ENCODE measurements at places on chromosomes 1 and 21. TPM values are rescaled to one million over a fixed set of nuclear protein-coding genes. Genes with fewer than 3 reads are reported as not detected.
A peak's percentile ranks its signal among the peaks of the same experiment; 100 is the strongest.

GRCh38 chr1:7220712-7221252 is 435.5 kb downstream of the CAMTA1 start:
- H3K4me1 ChIP-seq = no peaks in the 10 kb centered on the region
- H3K27ac ChIP-seq = no peak overlapping the region
- DNase-seq = no peak
- no peaks in the 10 kb centered on the region for H3K27me3 ChIP-seq
- H3K4me3 ChIP-seq = no peak overlapping the region
- no peaks in the 10 kb centered on the region for H3K36me3 ChIP-seq

DNA sequence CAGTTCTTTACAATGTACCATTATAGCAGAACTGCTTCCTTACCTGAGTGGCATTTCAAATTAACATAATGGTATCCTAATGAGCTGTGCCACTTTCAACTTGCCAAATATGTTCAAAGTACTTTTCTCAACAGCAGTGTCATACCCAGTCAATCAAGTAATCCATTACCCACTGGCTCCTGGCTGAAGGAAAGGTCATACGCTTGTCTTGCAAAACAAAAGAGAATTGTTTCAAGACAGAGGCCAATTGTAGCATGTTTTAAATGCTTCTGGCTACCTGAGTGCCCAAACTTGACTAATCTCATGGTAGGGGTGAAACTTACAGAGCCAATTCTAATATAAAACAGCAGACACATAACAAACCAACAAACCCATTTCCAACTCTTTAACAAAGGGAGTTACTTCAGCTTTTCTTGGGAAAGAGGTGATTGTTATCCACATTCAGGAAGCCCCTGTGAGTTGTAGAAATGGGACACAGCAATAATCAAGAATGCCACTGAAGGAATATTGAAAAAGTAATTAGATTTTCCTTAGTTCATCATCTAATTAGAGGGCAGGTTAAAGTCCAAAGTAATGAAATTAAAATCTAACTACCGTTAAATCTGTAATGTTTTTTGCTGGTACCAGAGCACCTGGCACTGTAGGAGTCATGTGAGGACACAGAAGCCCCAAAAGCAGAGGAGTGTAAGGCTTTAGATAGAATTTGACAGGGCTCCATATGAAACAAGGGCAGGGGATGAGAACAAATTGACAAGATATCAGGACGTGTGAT is 241.9 kb downstream of the RWDD3 start:
- H3K4me1 ChIP-seq = no peaks in the 10 kb centered on the region
- H3K4me3 ChIP-seq = no peak overlapping the region
- DNase-seq = no peak

- H3K27me3 ChIP-seq = no peaks in the 10 kb centered on the region
- no peak for DNase-seq
- H3K36me3 ChIP-seq = no peaks in the 10 kb centered on the region
- no peaks in the 10 kb centered on the region for H3K4me1 ChIP-seq
- H3K27ac ChIP-seq = no peak overlapping the region
Measured at GRCh38 chr1:38068980-38069340, 22.4 kb upstream of the POU3F1 start.

Gene HES5
- not detected for total RNA-seq

GRCh38 chr1:196180847-196181593 is 427.2 kb downstream of the KCNT2 start:
- H3K4me3 ChIP-seq = no peak overlapping the region
- H3K27ac ChIP-seq = no peak overlapping the region
- no peak for DNase-seq
- no peaks in the 10 kb centered on the region for H3K4me1 ChIP-seq

Gene SPRR2E
- not detected for total RNA-seq

GRCh38 chr1:161736335-161736969 is 13.1 kb upstream of the DUSP12 start:
- peaks cover 4% of the 10 kb centered on the region for H3K4me1 ChIP-seq
- no peak overlapping the region for H3K4me3 ChIP-seq
- H3K27me3 ChIP-seq = no peaks in the 10 kb centered on the region
- DNase-seq = no peak
- H3K27ac ChIP-seq = no peak overlapping the region
- no peaks in the 10 kb centered on the region for H3K36me3 ChIP-seq

Gene SPRR1A
- total RNA-seq = not detected

GRCh38 chr1:97252076-97252475 is 530.5 kb downstream of the PTBP2 start:
- H3K4me1 ChIP-seq = no peaks in the 10 kb centered on the region
- H3K4me3 ChIP-seq = no peak overlapping the region
- no peaks in the 10 kb centered on the region for H3K36me3 ChIP-seq

DNA sequence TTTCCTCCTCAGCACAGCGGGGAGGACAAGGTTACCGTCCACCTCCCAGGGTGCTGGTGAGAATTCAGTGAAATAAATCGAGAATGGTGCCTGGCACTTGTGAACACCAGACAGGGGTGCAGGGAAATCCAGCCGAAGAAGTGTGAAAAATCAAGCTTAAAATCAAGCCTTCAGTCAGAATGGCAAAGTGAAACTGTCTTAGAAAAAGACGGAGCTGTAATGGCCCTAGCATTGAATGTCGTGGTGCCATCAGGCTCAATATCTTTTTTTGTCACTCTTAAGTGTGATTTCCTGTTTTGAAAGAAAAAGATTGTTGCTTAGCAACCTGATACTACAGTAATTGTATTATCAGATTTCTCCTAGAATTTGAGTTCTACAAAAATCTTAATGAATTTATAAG is 22.1 kb downstream of the EDARADD start:
- H3K27ac ChIP-seq = peak overlapping the region; percentile 52
- no peaks in the 10 kb centered on the region for H3K27me3 ChIP-seq
- no peaks in the 10 kb centered on the region for H3K36me3 ChIP-seq
- peak overlapping the region; percentile 41 for H3K4me3 ChIP-seq
- DNase-seq = peak; percentile 62

GRCh38 chr1:203544978-203545816 is 51.2 kb downstream of the OPTC start:
- no peak for DNase-seq
- H3K4me3 ChIP-seq = no peak overlapping the region
- no peaks in the 10 kb centered on the region for H3K4me1 ChIP-seq
- H3K27ac ChIP-seq = no peak overlapping the region
- H3K36me3 ChIP-seq = no peaks in the 10 kb centered on the region

DNA sequence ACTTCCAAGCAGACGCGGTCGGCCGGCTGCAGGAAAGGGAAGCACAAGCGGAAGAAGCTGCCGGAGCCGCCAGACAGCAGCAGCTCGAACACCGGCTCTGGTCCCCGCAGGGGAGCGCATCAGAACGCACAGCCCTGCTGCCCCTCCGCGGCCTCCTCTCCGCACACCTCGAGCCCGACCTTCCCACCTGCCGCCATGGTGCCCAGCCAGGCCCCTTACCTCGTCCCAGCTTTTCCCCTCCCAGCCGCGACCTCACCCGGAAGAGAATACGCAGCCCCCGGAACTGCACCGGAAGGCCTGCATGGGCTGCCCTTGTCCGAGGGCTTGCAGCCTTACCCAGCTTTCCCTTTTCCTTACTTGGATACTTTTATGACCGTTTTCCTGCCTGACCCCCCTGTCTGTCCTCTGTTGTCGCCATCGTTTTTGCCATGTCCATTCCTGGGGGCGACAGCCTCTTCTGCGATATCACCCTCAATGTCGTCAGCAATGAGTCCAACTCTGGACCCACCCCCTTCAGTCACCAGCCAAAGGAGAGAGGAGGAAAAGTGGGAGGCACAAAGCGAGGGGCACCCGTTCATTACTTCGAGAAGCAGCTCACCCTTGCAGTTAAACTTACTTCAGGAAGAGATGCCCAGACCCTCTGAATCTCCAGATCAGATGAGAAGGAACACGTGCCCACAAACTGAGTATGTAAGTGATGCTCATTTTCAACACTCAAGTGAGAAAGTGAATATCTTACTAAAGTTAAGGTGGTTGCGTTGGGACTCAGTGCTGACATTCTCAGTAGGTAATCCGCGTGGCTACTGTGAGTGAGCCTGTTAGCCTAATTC is 25.5 kb downstream of the UTS2 start:
- H3K27ac ChIP-seq = peak overlapping the region; percentile 49
- H3K4me1 ChIP-seq = no peaks in the 10 kb centered on the region
- H3K4me3 ChIP-seq = peak overlapping the region; percentile 23
- H3K36me3 ChIP-seq = no peaks in the 10 kb centered on the region
- peak; percentile 36 for DNase-seq

Gene LCE1E
- total RNA-seq = not detected

GRCh38 chr21:44010429-44010828 is 1.7 kb upstream of the TRAPPC10 start:
- no peak for DNase-seq
- no peaks in the 10 kb centered on the region for H3K27me3 ChIP-seq
- peaks cover 14% of the 10 kb centered on the region for H3K4me1 ChIP-seq
- H3K27ac ChIP-seq = peak overlapping the region; percentile 92

GRCh38 chr1:168907053-168907452 is 178.0 kb upstream of the DPT start:
- H3K36me3 ChIP-seq = no peaks in the 10 kb centered on the region
- H3K4me3 ChIP-seq = no peak overlapping the region
- DNase-seq = no peak
- no peak overlapping the region for H3K27ac ChIP-seq
- H3K4me1 ChIP-seq = no peaks in the 10 kb centered on the region

GRCh38 chr1:197041486-197042353 is 25.3 kb downstream of the F13B start:
- H3K27me3 ChIP-seq = peaks cover 2% of the 10 kb centered on the region
- H3K4me3 ChIP-seq = no peak overlapping the region
- DNase-seq = no peak
- H3K36me3 ChIP-seq = no peaks in the 10 kb centered on the region

DNA sequence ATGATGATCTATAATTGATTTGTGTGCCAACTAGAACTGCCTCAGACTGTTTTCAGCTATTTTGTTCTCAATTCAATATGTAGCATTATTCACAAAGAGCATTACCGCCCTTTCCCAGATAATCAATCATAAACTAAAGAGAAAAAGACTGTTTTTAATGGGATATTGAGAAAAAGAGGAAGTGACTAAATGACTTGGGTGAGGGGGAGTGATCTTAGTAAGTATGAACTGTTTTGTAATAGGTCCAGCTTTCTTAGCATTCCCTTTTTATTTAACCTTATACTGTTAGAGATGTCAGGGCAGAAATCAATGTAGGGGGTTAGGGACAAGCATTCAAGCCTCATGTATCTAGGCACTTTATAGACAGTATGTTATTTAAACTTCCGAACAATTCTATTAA is 157.8 kb upstream of the DPYD start:
- no peaks in the 10 kb centered on the region for H3K4me1 ChIP-seq
- no peaks in the 10 kb centered on the region for H3K27me3 ChIP-seq
- no peak overlapping the region for H3K4me3 ChIP-seq
- H3K36me3 ChIP-seq = no peaks in the 10 kb centered on the region
- no peak for DNase-seq

GRCh38 chr1:69082312-69082711 is 485.4 kb upstream of the LRRC7 start:
- H3K36me3 ChIP-seq = no peaks in the 10 kb centered on the region
- DNase-seq = no peak
- H3K4me3 ChIP-seq = no peak overlapping the region
- H3K27ac ChIP-seq = no peak overlapping the region

GRCh38 chr1:1256956-1257871 is 10.7 kb upstream of the C1QTNF12 start:
- H3K4me3 ChIP-seq = no peak overlapping the region
- no peak overlapping the region for H3K27ac ChIP-seq
- no peaks in the 10 kb centered on the region for H3K4me1 ChIP-seq
- H3K36me3 ChIP-seq = peaks cover 65% of the 10 kb centered on the region

DNA sequence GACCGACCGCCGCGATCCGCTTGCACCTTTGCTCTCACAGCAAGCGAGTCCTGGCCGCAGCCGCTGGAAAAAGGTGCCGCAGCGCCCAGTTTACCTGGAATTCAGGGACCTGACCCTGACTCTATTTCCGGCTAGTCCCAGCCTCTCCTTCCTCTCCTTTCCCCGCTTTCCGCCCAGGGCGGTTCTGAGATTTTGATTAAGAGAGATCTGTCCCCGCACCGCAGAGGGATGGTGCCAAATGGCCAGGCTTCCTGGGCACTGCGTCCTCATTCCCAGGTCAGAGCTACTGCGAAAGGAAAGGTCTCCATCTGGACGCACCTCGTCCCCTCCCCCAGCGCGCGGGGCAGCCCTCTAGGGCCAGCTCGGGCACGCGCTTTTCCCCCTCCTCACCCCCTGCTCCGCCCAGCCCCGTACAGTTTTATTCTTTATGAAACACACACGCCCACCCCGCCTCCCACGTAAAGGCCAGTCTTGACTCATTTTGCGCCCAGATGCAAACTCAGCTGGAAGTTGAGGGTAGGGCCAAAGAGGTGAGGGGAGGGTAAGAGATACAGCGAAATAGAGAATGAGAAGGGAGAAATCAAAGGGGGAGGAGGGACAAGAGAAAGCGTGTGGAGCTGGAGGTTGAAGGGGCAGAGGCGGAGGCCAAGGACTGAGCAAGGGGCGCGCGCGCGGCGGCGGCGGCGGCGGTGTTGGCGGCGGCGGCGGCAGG is 411.8 kb upstream of the ESRRG start:
- no peak for DNase-seq
- H3K27ac ChIP-seq = no peak overlapping the region
- H3K36me3 ChIP-seq = no peaks in the 10 kb centered on the region
- no peak overlapping the region for H3K4me3 ChIP-seq
- no peaks in the 10 kb centered on the region for H3K27me3 ChIP-seq

DNA sequence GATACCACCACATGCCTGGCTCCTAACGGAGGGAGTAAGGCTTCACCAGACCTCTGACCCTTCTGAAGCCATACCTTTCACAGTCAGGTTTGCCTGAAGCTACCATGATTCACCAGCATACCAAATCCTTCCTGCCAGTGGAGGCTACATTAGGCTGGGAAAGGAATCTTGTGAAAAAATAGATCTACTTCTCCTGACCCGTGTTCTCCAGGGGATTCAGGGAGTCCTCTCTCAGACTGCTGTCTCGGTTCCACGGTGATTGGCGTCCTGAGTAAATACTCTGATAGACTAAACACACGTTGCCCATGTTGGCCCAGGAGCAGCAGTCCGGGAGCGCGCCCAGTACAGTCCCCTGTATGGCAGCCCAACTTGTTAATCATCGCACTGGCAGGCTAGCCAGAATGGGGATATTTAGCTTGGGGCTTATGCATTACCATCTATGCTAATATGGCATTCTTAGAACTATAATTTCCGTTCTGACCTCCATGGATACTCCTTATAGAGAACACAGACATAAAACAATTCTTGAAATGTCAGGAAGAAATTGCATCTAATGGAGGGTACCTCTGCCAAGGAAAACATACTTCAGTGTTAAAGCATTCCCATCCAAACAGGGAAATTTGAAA is 173.2 kb downstream of the ROR1 start:
- no peak overlapping the region for H3K27ac ChIP-seq
- H3K4me3 ChIP-seq = no peak overlapping the region
- no peaks in the 10 kb centered on the region for H3K36me3 ChIP-seq
- H3K27me3 ChIP-seq = no peaks in the 10 kb centered on the region
- H3K4me1 ChIP-seq = no peaks in the 10 kb centered on the region
- DNase-seq = no peak

Gene ORC1
- total RNA-seq = 23.0 TPM

Gene ZNF648
- not detected for total RNA-seq

DNA sequence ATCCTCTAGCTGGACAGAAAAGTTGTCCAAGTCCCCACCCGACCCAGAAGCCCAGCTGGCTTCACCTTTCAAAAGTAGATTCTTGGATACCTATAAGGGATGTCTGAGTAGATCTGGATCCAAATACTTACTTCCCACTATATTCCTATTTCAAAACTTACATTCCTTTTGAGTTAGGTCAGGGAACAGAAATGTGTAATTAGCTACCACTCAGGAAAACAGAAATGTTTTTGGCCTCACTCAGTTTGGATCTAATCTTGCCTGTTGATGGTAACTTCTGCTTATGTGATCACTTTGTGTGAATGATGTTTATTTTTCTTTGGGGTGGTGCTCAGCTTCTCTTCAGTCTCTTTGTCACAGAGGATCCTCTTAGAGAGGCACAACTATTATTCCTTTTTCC is 814.4 kb upstream of the RGS18 start:
- no peak overlapping the region for H3K4me3 ChIP-seq
- no peaks in the 10 kb centered on the region for H3K36me3 ChIP-seq
- no peak for DNase-seq
- H3K4me1 ChIP-seq = no peaks in the 10 kb centered on the region
- H3K27ac ChIP-seq = no peak overlapping the region
